Regular cardiac myocyte (primary cell): ENCODE measurements at places on chromosomes 4 and X. TPM values are rescaled to one million over a fixed set of nuclear protein-coding genes. Genes with fewer than 3 reads are reported as not detected.

Gene SLC9B2
- total RNA-seq, result 16.7 and 20.6 TPM in 2 replicates

Gene PABPC1L2A
- total RNA-seq, result not detected in 2 replicates

Gene SFRP2
- not detected in 2 replicates for total RNA-seq

Gene NAP1L3
- 6.5 and 7.9 TPM in 2 replicates for total RNA-seq

Gene BEND2
- total RNA-seq, result not detected in 2 replicates

Gene TMEM31
- not detected in 2 replicates for total RNA-seq

Gene ARHGEF9
- total RNA-seq, result 11.3 and 23.1 TPM in 2 replicates
